Activated T-cell treated with anti-CD3 and anti-CD28 coated beads, Interleukin-2, amount 50 U/mL, for 72 hours (primary cell): ENCODE measurements at places on chromosomes 2 and 18. TPM values are rescaled to one million over a fixed set of nuclear protein-coding genes. Genes with fewer than 3 reads are reported as not detected.

LDLRAD4 gene
- 46.0 TPM for total RNA-seq

CFC1 gene
- not detected for total RNA-seq

PKDCC gene
- not detected for total RNA-seq

GRCh38 chr18:77359561-77360314 is 110.1 kb downstream of the GALR1 start:
- no peak for DNase-seq

- no peak for DNase-seq
Measured at GRCh38 chr2:7896940-7897487, 784.8 kb upstream of the ID2 start.

GALNT14 gene
- 0.81 TPM for total RNA-seq

- no peak for DNase-seq
Measured at GRCh38 chr2:37928377-37928776, 3.3 kb downstream of the RMDN2 start.
